ENCODE measurements at places on chromosomes 3 and 15.

DNA sequence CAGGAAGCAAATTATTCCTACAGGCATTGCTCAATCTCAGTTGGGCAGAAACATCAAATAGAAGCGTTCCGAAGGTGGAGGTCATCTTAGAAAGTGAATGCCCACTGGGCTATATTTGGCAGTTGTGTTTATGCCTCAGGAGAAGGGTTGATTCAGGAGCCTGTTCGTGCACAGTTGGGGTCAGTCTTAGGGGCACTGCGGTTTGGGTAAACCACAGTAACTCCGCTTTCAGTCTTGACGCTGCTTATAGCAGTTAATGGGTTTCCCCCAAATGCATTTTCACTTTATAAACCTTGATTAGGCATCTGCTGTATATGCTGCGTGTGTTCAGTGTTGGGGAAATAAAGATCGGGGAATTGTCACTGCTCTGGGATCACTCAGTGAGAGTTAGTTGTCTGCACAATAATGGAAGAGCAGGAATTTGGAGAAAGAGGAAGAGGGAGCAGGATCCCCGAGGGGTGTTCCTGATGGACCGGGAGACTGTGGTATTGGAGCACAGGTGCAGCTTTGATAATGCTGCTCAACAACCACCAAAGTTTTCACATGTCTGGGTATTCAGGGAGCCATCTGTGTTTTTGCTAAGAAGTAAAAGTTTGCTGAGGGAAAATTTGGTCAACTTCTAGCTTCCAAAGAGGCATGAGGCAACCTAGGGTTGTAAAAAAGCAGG lies 124.3 kb upstream of the EIF1B start:
- DNase-seq = no peak

GRCh38 chr3:45583021-45583851 lies 11.3 kb upstream of the LIMD1 start:
- DNase-seq = no peak

DNA sequence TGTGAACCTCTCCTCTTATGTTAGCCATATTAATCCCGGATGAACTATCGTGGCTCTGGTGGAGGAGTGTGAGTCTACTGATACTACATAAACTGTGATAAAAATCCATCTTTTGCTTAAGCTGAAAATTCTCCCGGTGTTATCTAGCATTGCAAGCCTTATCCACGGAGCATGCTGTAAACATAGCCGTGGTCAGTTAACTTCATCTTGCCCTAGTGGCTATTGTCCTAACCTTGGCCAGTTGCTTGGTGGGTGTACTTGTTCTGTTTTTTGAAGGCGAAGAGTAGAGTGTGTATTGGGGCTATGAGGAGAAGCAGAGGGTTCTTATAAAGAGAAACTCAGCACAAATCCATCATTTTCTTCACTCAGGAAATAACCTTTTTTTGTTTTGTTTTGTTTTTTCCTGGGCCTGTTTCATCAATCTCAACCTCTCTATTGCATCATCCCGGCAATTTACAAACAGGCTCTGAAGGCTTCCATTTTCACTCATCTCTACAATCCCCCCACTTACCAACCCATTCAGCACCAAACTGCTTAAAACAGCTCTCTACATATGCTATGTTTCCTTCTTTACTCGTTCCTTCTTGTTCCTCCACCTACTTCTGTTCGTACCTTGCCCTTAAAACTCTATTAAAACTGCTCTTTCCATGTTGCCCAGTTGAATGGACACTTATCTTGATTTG lies 135.5 kb upstream of the PTX3 start:
- DNase-seq = no peak

- DNase-seq = peak; percentile 19
Measured at GRCh38 chr3:55676643-55677042, 189.5 kb upstream of the WNT5A start.

DNA sequence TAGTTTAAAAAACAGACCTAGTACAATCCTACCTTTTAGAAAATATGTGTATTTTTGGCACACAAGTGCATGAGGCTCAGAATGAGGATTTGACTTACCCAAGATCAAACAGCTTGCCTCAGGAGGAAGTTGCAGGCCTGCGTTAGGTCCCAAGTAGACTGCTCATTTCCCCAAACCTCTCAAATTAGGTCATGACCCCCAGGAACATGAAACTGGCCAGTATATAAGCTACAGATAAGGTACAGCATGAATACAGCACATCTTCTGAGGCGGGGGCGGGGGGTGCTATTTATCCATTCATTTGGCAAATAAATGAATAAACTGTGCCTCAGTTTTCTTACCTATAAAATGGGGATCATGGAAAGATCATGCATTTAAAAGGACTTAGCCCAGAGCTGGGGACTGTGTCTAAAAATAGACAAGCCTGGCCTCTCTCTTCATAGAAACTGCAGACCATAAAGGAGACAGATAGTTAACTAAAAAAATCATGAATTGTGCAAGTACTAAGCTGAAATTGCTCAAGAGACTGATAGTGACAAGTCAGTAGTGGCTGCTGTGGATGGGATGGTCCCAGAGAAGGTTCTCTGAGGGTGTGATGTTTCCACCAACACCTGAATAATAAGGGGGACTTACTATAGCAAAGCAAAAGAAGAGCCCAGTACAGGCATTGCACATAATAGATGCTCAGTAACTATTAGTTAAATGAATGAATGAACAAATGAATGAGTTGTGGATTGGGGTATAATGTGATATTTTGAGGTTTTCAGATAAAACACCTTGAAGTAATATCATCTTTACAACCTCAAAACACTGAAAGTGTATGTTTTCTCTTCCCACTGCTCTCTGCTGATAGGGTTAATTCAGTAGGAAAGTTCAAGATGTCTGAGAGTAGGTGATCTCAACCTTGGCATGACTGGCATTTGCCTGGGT lies 258.5 kb upstream of the PROK2 start:
- no peak for DNase-seq

DNA sequence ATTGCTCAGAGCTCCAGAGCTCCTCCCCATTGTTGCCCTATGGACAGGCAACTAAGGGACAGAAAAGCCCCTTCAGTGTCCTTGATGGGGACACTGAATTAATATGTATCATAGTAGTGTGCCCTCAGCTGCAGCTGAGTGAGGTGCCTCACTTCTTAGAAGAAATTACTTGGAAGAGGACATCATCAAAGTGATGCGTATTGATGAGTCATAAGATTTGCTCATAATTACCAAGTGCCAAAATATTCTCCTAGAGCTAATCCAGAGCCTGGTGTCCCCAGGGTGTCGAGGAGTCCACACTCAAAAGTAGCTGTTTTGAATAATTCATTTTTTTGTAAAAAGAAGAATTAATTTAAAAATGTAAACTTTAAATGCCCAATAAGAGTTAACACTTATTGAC lies 200.7 kb upstream of the SEMA6D start:
- DNase-seq = no peak

- DNase-seq = no peak
Measured at GRCh38 chr3:126422121-126422520, 27.4 kb downstream of the CFAP100 start.

DNA sequence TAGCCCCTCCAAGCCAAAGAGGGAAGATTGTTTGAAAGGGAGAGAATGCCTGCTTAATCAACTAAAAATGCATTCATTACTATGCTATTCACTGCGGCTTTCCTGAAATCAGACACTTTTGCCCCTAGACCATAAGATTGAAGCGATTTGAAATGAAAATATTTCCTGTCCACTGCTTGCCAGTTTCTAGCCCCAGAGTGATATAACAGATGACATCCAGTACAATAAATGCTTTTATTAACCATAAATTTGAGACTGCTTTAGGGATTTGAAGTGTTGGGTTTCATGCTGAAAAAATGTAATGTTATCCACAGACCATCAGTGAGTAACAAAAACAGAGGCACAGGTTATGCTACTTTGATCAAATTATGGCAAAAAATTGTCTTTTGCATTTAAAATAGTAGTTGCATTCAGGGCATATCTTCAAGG lies 14.1 kb downstream of the IL17RD start:
- DNase-seq = peak; percentile 37

DNA sequence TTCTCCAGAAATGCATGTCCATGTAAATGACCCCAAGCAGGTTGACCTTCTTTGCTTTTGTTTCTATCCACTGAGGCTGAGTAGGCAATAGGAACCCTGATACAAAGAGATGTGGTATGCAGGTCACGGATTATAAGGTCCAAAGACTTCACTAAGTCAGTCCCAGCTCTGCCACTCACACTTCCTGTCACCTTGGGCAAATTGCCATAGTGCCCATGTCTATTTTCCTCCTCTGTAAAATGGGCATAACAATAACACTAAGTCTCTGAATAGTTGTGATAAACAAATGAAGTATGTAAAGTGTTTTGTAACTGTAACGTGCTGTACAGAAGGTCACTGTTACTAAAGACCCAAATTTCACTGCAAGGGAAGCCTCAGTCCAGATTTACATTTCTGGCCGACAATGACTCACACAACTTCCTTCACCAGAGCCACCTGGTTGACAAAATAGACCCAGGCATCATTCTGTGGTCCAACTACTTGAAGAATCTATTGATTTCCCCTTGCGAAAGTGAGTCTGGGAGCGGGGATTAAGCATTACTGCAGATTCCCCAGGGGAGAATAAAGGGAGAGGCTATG lies 175.4 kb upstream of the LPP start:
- DNase-seq = no peak

DNA sequence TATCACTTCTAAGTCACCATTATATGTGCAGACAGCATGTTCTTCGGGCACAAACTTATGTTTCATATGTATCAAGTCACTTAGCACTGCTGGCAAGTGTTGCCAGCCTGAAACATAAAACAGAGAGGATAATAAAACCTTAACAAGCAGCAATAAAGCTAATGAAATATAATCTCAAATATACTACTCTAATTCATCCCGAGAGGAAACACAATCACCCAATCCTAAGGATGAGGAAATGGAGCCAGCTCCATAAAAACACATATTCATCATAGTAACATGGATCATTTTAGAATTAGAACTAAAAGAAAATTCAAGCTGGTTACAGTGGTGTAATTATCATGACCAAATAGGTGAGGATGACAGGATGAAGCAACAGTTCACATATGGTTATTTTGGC lies 1072.7 kb downstream of the EPHA3 start:
- no peak for DNase-seq

- peak; percentile 7 for DNase-seq
Measured at GRCh38 chr15:49832511-49832910, 211.7 kb downstream of the DTWD1 start.

GRCh38 chr3:177545964-177546363 lies 348.7 kb upstream of the TBL1XR1 start:
- DNase-seq = no peak

DNA sequence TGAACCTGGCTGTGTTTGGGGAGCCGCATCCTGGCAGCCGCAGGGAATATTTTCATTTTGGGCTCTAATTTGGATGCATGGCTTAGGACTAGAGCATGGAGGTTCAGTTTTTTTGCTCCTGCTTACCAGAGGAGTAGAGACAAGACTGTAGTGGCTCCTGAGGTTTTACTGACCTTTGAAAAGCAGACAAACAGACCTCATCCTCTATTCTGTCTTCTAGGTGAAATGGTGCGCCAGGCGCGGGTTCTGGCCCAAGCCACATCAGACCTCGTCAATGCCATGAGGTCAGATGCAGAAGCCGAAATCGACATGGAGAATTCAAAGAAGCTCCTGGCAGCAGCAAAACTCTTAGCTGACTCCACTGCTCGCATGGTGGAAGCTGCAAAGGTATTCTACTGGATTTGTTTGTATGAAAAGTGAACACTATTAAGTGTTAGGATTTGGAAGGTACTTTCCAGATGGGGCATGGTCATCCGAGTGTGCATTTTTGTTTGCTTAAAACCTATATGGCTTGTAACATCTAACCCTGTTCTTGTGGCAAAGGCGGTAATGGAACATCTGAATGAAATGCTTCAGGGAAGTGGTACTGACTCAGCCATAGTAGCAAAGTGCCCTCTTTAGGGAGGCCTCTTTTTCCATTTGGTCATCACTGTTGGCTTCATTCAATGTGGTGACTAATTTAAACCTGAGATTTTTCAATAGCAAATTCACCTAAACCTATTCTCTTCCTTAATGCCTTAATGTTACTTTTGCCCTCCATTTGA lies 330.7 kb upstream of the TPM1 start:
- DNase-seq = no peak

DNA sequence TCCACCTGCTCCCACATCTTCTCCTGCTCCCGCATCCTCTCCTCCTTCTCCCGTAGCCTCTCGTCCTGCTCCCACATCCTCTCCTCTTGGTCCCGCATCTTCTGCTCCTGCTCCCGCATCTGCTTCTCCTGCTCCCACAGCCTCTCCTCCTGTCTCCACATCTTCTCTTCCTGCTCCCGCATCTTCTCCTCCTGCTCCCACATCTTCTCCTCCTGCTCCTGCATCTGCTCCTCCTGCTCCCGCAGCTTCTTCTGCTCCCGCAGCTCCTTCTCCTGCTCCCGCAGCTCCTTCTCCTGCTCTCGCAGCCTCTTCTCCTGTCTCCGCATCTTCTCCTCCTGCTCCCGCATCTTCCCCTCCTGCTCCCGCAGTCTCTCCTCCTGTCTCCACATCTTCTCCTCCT lies 5.8 kb downstream of the GOLGA6L2 start:
- no peak for DNase-seq

DNA sequence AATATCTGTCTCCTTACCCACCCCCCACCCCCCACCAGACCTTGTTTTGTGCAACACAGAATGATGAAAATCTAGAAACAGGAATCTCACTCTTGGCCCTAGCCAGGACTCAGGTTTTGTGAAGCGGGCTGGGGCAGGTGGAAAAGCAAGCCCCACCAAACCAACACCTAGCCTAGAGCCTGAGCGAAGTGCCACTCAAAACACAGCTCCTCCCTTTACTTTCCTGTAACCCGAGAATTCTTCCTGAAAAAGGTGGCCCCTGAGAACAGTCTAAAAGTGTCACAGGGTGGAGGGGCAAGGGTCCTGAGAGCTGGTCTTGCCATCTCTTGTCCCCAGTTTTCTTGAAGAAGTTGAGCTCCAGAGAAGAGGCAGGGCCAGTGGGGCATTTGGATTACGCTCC lies 17.4 kb upstream of the RPUSD3 start:
- DNase-seq = no peak

GRCh38 chr3:40262331-40262730 lies 47.2 kb upstream of the EIF1B start:
- DNase-seq = no peak

DNA sequence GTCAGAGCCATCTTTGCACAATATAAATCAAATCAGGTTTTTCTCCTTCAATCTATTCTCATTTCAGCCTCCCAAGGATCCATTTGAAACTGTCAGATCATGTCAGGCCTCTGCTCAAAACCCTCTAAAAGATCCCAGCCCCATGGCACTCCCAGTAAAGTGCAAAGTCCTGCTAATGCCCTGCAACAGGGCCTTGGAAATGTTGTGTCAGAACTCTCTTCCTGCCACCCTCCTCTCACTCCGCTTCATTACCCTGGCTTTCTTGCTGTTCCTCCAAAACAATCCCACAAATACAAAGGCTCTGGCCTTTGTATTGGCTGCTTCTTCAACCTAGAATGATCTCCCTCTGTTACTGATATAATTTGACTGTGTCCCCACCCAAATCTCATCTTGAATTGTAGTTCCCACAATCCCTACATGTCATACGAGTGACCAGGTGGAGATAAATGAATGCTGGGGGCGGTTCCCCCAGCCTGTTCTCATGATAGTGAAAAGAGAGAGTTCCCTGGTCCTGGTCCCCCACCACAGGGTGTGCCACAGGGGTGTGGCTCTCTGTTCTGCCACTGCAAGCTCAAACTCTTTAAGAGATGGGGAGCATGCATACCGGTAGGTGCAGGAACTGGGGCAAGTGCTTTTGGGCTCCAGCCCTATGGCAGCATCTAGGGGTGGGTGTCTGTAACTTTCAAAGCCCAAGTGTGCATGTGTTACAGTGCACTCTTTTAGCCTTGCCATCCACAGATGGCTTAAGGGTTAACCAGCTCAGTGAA lies 22.9 kb upstream of the TRA2B start:
- DNase-seq = no peak

GRCh38 chr3:52228266-52228665 lies 2.8 kb upstream of the TLR9 start:
- DNase-seq = no peak

GRCh38 chr15:74845208-74845568 lies 2.2 kb upstream of the ULK3 start:
- DNase-seq = no peak
